ENCODE measurements at places on chromosomes 12 and 14. TPM values are rescaled to one million over a fixed set of nuclear protein-coding genes. Genes with fewer than 3 reads are reported as not detected.

The GLIPR1L2 gene
- 4.0 TPM for total RNA-seq

The CRIP1 gene
- total RNA-seq = 87.3 TPM

The CCDC60 gene
- total RNA-seq = 10.5 TPM

The IFT81 gene
- total RNA-seq = 11.9 TPM

The EID3 gene
- 34.8 TPM for total RNA-seq

The IL22 gene
- not detected for total RNA-seq

The MEG3 gene
- 39.8 TPM for total RNA-seq

The TSPAN11 gene
- total RNA-seq = 8.9 TPM

- peaks cover 29% of the 10 kb centered on the region for H3K36me3 ChIP-seq
- H3K4me1 ChIP-seq = no peaks in the 10 kb centered on the region
- no peak overlapping the region for H3K27ac ChIP-seq
- no peak overlapping the region for H3K4me3 ChIP-seq
- H3K27me3 ChIP-seq = no peaks in the 10 kb centered on the region
These were observed 26.4 kb downstream of the SCFD1 start for GRCh38 chr14:30648471-30648870.

DNA sequence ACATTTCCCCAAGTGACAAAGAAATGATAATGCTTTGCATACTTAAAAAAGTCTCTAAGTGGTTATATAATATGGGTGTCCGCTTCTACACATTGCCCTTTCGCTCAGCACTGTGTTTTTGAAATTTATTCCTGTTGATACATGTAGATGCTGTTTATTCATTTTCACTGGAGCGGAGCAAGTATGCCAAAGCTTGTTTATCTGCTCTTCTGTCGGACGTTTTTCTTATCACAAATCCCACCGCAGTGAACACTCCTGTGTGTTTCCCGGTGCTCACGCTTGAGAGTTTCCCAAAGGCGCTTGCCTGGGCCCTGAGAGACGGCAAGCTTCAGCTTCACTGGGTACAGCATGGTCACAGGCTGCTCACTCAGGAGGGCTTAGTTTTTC lies 50.2 kb downstream of the TPCN1 start:
- peaks cover 31% of the 10 kb centered on the region for H3K36me3 ChIP-seq
- no peak for DNase-seq
- no peaks in the 10 kb centered on the region for H3K27me3 ChIP-seq
- H3K4me3 ChIP-seq = no peak overlapping the region
- peak overlapping the region; percentile 50 for H3K27ac ChIP-seq
- H3K4me1 ChIP-seq = peaks cover 23% of the 10 kb centered on the region

DNA sequence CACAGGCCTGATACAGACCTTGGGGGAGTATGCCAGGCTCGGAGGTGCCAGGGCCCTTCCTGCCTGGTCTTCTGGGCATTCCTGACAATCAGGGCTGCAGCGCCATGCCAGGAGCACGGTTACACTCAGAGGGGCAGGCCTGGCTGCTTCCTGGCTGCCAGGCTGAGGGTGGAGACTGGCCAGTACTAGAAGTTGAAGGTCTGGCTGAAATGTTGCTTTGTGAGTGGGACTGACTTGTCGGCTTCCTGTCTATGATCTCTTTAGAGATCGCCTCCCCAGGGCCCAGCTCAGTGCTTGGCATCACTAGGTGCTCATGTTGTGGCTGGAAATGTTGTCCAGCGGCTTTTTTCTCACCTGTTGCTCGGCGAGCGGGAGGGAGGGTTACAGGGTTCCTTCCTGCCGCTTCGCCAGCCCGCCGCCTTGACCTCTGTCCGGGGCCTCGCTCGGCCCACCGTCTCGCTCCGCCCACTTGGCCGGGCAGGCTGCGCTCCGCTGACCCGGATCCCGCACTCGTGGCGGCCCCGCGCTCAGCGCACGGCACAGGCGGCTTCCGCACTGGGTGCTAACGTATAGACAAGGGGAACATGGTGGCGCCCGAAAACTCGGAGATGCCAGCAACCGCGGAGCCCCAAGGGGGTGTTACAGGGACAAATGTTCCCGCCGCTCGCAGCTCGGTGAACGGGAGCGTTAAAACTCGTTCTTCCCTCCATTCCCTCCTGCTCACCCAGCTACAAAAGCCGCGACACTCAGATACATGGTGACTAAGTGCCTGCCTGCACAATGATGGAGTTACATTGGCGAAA lies 32.6 kb downstream of the PAPLN start:
- H3K36me3 ChIP-seq = peaks cover 25% of the 10 kb centered on the region
- H3K4me1 ChIP-seq = peaks cover 5% of the 10 kb centered on the region
- peak; percentile 66 for DNase-seq
- no peaks in the 10 kb centered on the region for H3K27me3 ChIP-seq
- peak overlapping the region; percentile 70 for H3K27ac ChIP-seq
- peak overlapping the region; percentile 47 for H3K4me3 ChIP-seq

DNA sequence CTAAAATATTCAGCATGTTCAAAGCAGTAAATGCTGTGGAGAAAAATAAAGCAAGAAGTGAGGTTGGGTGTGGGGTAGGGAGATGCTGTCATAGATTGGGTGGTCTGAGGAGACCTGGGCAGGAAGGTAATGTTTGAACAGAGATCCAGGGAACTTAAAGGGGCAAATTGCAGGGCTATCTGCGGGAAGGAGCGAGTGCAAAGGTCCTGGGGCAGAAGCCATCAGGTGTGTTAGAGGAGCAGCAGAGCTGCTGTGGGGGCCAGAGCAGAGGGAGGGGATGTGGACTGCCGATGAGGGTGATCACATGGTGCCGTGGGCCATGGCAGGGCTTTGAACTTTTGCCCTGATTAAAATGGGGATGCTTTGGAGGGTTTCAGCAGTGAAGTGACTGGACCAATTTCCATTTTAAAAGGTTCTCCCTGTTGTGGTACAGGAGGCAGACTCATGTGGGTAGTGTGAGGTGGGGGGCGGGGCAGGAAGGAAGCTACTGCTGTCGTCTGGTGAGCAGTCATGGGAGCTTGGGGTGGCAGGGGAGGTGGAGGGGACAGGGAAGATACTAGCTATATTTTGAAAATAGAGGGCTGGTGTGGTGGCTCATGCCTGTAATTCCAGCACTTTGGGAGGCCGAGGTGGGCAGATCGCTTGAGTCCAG lies 145.0 kb downstream of the AACS start:
- H3K27me3 ChIP-seq = no peaks in the 10 kb centered on the region
- no peak overlapping the region for H3K4me3 ChIP-seq
- H3K27ac ChIP-seq = no peak overlapping the region
- DNase-seq = no peak
- no peaks in the 10 kb centered on the region for H3K4me1 ChIP-seq
- no peaks in the 10 kb centered on the region for H3K36me3 ChIP-seq

DNA sequence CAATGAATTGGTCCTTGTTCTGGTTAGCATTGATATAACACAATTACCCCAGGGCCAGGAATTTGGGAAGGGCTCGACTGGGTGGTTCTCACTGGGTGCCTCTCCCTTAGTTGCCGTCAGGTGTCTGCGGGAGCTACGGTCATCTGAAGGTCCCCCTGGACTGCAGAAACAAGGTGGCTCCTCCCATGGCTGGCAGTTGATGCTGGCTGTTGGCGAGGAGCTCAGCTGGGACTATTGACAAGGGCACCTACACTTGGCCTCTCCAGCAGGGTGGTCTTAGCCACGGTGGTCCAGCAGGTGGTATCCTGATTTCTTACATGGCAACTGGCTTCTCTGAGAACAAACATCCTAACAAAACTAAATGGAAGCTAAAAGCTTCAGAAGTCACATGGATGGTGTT lies 41.0 kb upstream of the RGS6 start:
- H3K27ac ChIP-seq = no peak overlapping the region
- H3K4me3 ChIP-seq = no peak overlapping the region
- no peak for DNase-seq

DNA sequence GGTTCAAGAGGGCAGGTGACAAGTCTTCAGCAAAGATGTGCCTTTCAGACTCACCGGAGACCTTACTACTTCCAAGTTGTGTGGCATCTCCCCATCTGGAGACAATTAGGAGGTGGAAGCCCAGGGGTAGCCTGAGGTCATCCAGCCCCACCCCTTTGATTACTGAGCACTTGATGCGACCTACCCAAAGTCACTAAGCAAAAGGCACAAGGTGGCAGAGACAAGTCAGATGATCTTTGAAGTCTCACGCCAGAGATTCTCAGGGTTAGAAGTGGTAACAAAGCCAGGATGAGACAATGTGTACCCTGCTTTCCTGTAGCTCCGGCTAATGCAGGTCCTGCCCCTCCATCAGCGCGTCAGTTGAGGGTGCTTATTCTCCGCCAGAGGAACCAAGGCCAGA lies 1.4 kb upstream of the FOXN3 start:
- DNase-seq = no peak
- peak overlapping the region; percentile 91 for H3K27ac ChIP-seq
- peaks cover 30% of the 10 kb centered on the region for H3K4me1 ChIP-seq
- no peaks in the 10 kb centered on the region for H3K27me3 ChIP-seq

GRCh38 chr12:129599406-129599805 lies 304.4 kb downstream of the TMEM132D start:
- no peak overlapping the region for H3K4me3 ChIP-seq
- no peaks in the 10 kb centered on the region for H3K4me1 ChIP-seq
- H3K27me3 ChIP-seq = no peaks in the 10 kb centered on the region
- no peaks in the 10 kb centered on the region for H3K36me3 ChIP-seq
- H3K27ac ChIP-seq = no peak overlapping the region

DNA sequence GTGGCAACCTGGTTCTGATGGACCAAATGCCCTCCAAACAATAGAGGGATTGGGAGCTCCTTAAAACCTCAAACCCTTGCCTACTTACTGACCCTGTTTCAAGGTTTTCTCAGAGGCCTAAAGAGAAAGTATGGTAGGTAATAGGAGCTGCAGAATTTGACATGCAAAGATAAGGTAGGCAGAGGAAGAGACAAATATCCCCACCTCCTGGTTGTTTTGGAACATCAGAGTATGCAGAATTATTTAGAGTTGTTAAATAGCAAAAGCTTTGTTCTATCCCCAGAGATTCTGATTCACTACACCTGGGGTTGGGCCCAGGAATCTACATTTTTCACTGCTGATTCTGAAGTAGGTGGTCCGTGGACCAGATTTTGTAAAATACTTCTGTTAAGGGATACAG lies 421.2 kb downstream of the SOX5 start:
- no peaks in the 10 kb centered on the region for H3K36me3 ChIP-seq
- no peak overlapping the region for H3K4me3 ChIP-seq
- DNase-seq = no peak

GRCh38 chr14:102749393-102750305 lies 27.6 kb upstream of the TRAF3 start:
- H3K36me3 ChIP-seq = no peaks in the 10 kb centered on the region
- no peaks in the 10 kb centered on the region for H3K4me1 ChIP-seq
- DNase-seq = no peak
- no peak overlapping the region for H3K4me3 ChIP-seq
- H3K27me3 ChIP-seq = no peaks in the 10 kb centered on the region

- no peak overlapping the region for H3K4me3 ChIP-seq
- H3K36me3 ChIP-seq = no peaks in the 10 kb centered on the region
- no peak for DNase-seq
- H3K4me1 ChIP-seq = no peaks in the 10 kb centered on the region
- no peak overlapping the region for H3K27ac ChIP-seq
These were observed 24.0 kb downstream of the SYT1 start for GRCh38 chr12:78888568-78888967.

DNA sequence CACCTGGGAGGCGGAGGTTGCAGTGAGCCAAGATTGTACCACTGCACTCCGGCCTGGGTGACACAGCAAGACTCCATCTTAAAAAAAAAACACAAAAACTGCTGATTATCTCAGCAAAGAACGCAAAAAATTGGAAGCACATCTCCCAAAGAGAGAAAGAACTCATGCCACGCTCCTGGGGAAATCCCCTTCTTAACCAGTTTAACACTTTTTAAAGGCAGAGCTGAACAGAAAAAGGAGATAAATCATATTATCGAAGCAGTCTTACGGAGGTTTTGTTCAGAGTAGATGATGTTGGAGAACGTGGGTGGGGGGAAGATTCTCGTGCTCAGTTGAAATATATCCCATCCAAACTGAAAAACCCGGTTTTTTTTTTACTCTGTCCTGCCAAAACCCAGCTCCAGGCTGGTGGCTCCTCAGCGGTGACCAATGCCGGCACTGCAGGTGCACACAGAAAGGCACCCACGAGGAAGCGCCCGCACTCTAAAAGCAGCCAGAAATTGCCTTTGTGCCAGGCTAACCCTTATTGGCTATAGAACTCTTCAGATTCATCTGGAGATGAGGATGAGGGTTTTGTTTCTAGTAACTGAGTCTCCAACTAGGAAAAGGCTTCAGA lies 100.2 kb upstream of the PARP11 start:
- DNase-seq = no peak
- H3K4me1 ChIP-seq = no peaks in the 10 kb centered on the region

DNA sequence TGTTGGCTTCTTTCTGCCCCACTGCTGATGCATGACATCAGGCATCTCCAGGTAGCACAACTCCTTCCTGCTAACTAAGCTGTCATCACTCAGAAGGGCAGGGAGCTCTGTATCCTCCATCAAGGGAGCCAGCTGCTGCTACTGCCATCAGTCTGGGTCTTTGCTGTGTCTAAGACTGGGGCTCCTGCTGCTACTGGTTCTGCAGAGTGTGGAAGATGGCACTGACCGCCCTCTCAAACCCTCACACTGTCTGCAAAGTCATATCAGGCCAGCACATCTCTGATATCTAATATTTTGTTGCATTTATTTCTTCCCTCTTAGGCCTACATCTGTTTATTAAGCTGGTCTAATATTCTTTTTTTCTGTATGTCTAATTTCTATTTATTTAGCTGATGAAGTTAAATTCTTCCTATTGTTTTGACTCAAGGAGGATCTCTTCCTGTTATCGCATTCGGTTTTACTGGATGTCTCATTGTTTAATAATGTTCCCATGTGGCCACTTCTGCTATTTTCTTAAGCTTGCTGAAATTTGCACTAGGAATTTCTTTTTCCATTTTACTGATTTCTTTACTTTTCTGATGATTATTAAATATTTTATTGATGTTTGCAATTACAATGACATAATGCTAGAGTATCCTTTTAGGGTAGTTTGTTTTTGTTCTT lies 7.6 kb upstream of the E2F7 start:
- no peaks in the 10 kb centered on the region for H3K27me3 ChIP-seq
- no peak for DNase-seq
- H3K4me1 ChIP-seq = no peaks in the 10 kb centered on the region
- H3K27ac ChIP-seq = no peak overlapping the region
- no peaks in the 10 kb centered on the region for H3K36me3 ChIP-seq

GRCh38 chr12:110200124-110200417 lies 75.9 kb downstream of the IFT81 start:
- no peak overlapping the region for H3K27ac ChIP-seq
- H3K4me3 ChIP-seq = no peak overlapping the region

- DNase-seq = no peak
- H3K36me3 ChIP-seq = peaks cover 100% of the 10 kb centered on the region
- no peak overlapping the region for H3K4me3 ChIP-seq
These were observed 7.5 kb upstream of the PRKAG1 start for GRCh38 chr12:49026101-49026500.
